ENCODE measurements at places on chromosomes 2 and 18.

- no peak for DNase-seq
Measured at GRCh38 chr2:148658807-148659722, 14.5 kb downstream of the EPC2 start.

GRCh38 chr2:110115291-110116032, at the start of gene MALL:
MALL (minus strand) TSS chr2:110115822; CDS start chr2:110115792, 30 bp downstream.
- DNase-seq: no peak

DNA sequence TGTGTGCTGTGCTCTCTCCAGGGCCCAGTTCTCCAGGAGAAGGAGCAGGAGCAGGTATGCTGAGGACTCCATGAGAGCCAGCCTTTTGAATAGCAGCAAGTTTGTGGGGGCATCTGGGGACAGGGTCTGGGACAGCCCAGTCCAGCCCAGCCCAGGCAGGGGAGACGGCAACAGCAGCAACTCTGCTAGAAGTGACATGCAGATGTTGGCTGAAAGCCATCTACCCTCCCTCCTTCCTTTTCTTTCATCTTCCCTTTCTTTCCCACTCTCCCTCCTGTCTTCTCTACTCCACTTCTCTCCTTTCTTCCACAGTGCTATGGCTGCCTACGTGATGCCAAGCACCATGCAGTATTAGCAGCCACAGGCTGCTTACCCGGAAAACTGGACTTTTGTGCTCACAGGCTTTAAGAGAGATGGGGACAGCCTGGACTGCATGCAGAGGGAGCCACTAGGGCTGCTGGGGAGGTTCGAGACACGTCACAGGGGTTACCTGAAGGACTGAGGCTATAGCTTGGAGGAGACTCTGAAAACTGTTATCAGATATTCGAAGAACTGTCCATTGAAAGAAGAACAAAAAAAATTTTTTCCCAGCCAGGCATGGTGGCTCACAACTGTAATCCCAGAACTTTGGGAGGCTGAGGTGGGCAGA, 23.8 kb upstream of the YWHAQ start:
- DNase-seq: no peak

DNA sequence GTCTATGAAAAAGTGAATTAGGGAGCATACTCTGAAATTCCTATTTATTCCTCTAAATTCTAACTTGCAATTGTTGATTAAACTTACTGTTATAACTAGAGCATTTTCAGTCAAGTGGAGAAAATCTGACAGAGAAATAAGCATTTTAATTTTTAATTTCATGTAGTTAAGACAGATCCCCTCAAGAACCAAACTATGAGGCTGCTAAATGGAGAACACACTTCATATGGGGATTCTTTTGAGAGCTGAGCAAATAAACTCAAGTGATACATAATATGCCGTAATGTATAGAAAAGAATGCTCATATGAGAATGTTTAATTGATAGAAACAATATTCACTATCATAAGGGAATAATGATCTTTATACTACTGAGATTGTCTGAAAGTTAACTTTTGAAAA, 340.8 kb downstream of the ERBB4 start:
- no peak for DNase-seq

DNA sequence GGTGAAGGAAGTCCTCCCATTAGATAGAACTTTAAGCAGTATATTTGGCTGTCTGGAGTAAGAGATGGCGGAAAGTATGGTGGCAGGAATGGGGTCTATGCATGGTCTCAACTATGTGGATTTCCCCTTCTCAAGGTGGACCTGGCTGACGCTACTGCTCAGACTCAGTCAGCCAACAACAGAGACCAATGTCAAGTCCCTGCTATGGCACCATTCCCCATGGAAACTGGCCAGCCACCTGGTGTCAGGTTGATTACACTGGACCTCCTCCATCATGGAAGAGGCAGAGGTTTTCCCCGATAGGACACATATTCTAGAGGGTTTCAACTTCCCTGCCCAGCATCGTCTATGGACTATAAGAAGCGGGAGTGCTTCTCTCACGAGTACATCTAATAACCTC, 8.6 kb upstream of the FAHD2A start:
- DNase-seq: no peak
